Urothelium cell line (cell line): ENCODE measurements at places on chromosomes 5 and 9.

DNA sequence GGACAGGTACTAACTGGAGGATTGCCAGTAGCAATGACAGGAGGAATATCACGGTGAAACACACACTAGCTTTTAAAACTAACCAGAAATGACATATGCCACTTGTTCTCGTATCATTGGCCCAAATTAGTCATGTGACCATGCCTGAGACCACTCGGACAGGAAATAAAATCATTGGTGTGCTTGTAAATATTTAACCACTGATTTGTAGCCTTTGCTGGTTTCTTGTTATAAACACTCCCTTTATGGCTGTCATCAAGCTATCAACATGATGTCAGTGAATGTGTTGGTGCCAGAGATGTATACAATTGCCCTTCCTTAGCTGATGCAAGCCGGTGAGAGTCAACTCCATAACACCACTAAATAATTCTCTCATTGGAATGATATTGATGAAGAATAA is 123.7 kb upstream of the ANKH start:
- DNase-seq: no peak

DNA sequence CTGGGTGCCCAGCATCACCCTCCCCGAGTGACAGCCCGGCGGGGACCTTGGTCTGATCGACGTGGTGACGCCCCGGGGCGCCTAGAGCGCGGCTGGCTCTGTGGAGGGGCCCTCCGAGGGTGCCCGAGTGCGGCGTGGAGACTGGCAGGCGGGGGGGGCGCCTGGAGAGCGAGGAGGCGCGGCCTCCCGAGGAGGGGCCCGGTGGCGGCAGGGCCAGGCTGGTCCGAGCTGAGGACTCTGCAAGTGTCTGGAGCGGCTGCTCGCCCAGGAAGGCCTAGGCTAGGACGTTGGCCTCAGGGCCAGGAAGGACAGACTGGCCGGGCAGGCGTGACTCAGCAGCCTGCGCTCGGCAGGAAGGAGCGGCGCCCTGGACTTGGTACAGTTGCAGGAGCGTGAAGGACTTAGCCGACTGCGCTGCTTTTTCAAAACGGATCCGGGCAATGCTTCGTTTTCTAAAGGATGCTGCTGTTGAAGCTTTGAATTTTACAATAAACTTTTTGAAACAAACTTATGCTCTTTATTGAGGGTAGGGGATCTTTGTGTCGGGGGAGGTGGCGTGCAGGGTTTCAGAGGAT is 1.3 kb downstream of the GADD45G start:
- peak; percentile 54 for DNase-seq

- no peak for DNase-seq
Observed at GRCh38 chr5:149675610-149676201, 54.4 kb upstream of the PPARGC1B start.

GRCh38 chr5:35205186-35205585 is 25.1 kb downstream of the PRLR start:
- no peak for DNase-seq

DNA sequence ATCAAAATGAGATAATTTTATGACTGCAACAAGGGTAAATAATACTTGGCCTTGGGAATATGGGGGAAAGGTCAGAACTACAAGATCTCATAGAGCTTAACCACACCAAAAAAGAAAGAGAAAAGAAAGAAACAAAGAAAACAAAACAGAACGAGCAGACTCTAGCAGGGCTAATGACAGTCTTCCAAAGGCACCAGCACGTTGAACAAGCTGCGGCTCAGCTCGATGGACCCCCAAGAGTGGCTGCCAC is 689 bp downstream of the AK3 start:
- DNase-seq: no peak

DNA sequence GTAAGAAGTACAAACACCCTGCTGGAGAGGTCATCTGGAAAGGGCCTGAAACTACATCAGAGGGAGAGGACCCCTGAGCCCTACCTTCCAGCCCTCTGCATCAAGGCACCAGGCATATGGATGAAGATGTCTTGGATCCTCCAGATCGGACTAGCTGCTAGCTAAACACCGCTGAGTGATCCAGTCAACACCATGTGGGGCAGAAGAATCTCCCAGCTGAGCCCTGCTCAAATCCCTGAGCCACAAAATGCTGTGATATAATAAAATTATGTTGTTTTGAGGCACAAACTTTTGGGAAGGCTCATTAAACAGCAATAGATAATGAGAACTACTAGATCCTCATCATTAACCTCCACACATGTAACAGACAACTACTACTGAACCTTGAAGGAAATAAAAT is 155.2 kb downstream of the FRMD3 start:
- DNase-seq: no peak

- DNase-seq: no peak
Observed at GRCh38 chr9:127020036-127020801, 102.2 kb downstream of the ANGPTL2 start.

- DNase-seq: no peak
Observed at GRCh38 chr9:85981369-85981768, 40.4 kb downstream of the NAA35 start.

DNA sequence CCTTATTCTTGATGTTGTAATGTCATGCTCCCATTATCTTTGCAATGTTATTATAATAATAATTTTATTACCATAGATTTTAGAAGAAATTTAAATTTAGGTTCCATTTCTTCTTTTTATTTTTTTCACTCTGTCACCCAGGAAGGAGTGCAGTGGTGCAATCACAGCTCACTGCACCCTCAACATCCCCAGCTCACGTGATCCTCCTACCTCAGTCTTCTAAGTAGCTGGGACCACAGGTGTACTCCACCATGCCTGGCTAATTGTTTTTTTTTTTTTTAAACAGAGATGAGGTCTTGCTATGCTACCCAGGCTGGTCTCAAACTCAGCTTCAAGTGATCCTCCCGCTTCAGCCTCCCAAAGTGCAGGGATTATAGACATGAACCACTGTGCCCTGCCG is 11.9 kb downstream of the ZFR start:
- DNase-seq: no peak

DNA sequence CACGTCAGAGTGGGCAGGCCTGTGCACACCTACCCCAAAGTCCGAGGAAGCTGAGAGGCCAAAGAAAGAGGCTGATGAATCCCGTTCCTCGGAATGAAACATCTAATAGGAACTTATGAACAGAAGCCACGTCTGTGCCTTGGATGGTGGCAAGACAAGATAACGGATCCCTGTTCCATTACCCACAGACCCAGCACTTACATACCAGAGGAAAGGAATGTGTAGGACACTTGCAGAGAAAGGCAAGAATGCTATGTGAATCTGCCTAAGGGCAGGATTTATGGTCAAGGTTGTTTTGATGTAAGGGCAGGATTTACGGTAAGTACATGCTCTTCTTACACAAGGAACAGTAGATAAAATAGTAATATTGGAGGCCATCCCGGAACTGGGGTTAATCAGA is 93.2 kb downstream of the WDR41 start:
- DNase-seq: no peak

GRCh38 chr5:125612776-125613175 is 810.4 kb upstream of the GRAMD2B start:
- no peak for DNase-seq

- no peak for DNase-seq
Observed at GRCh38 chr5:170314541-170315095, 17.0 kb upstream of the LCP2 start.

DNA sequence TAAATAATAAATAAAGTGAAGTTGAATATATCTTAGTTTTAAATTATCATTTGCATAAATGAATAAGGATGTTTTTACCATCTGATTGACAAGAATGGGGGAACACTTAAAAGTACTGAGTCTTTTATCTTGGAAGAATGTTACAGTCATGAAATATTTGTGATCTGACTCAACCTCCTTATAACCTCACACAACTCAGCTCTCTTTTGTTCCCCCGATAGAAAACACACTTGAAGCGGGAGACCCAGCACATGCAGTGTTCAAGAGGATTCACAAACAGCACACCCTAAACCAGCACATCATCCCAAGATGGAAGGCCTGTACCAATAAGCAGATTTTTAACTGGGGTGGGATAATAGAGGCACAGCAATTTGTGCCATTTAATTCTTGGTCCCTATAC is 15.5 kb downstream of the BAAT start:
- peak; percentile 57 for DNase-seq

- no peak for DNase-seq
Observed at GRCh38 chr9:116479056-116479544, 208.0 kb upstream of the TRIM32 start.
